K562 (cell line): ENCODE measurements at places on chromosomes 2 and 18.

GRCh38 chr2:105557021-105557920 lies 158.4 kb upstream of the FHL2 start:
- DNase-seq = no peak

DNA sequence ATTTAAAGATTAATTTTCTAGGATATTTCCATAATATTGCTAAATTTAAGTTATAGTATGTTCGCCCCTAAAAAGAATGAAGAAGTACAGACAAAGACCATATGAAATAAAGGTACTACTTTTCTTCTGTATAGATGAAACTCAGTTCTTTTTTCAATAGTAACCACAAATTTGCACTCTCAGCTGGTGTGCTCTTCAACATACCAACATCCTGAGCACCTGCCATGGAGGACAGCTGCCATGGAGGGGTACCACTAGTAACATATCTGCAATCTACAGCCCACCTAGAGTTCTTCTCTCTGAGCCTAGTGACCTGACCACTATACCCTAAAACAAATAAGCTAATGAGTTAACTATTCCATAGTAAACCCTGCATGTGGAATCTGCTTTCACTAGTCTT lies 36.8 kb upstream of the ERCC3 start:
- no peak for DNase-seq

DNA sequence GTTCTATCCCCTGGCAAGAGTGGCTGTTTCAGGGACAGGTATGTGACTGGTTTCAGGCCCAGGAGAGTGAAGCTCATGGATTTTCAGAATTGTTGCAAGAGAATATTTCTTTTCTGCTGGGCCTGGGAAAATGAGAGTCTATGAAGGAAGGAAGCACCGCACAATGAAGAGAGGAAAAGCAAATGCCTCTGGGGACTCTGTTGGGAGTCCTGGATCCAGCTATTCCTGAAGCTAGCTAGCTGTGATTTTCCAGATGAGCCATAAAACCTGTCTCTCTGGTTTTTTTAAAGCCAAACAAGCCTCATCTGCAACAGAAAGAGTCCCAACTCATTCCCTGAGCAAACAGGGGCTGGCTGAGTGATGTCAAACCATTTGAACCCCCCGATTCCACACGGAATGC lies 53.7 kb downstream of the CRACDL start:
- no peak for DNase-seq

- no peak for DNase-seq
Observed at GRCh38 chr2:42999856-43000241, 207.5 kb upstream of the HAAO start.

- DNase-seq = no peak
Observed at GRCh38 chr2:44200759-44201158, 32.1 kb downstream of the PPM1B start.

DNA sequence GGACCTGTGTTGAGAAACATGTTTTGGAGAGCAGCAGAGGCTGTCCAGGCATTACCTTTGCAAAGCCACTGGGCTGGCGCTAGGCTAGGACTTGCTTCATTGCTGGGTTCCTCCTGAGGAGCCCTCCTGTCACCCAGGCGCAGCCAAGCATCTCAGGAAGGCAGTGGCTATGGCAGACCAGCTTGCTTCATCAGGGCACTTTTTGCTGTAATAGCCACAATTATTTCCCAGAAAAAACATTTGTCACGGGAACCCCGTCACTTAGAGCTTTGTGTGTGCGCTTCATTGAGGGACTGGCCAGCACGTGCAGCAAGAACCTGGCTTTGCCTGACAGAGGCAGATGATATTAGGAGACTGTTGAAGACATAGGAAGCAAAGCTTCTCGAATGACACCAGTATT lies 36.4 kb downstream of the SLC20A1 start:
- DNase-seq = no peak

GRCh38 chr18:69974365-69974764 lies 26.7 kb upstream of the CD226 start:
- DNase-seq = no peak
